ENCODE measurements at places on chromosomes 16 and 17.
A peak's percentile ranks its signal among the peaks of the same experiment; 100 is the strongest.

DNA sequence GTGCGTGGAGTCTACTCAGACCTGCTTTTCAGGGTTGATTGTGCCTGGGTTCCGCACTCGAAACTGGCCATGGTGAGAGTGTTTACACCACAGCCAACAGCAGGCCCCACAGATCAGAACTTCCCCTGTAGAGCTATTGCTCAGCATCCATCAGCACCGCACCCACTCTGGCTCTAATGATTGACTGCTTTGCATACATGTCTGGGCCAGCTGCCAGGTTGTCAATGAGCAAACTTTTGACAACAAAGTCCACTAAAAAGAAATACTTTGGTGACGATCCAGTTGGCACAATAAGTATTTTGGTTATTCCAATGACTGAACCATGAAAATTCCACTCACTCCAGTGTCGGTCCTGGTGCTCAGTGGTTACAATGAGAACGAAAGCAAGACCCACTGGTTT, 190.7 kb downstream of the FOXL1 start:
- DNase-seq: no peak

DNA sequence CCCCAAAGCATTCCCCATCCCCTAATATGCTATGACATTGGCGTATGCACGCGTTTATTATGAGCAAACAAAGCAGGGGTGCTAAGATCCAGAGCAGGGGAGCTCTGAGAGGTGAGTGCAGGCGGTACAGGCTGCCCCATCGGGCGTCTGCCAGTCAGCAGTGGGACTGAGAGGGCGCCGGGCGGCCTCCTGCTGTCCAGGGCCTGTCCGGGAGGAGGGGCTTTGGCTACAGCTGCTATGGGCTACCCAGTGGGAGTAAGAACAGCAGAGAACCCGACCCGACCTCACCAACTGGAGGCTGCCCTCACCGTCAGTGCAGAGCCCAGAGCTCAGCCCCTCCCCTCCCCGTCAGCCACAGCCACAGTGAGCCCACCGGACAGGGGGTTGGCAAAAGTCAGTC, 18.5 kb upstream of the AATK start:
- no peak for DNase-seq

DNA sequence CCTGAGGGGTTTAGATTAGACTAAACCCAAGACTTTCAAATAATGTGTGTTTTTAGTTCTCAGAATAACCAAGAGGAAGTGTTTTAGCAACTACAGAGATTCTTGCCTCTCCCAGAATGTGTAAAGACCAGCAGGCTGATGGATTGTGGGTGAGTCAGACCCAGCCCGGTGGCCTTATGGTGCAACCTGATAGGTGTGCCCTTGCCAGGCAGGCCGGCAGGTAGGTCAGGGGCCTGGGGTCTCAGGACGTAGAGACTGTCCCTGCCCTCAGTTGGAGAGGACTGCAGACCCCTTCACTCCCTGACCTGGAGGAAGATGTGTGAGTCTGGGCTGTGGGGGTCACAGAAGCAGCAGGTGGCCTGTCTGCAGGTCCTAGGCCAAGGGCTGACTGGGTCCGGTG, 47.2 kb upstream of the ACSF3 start:
- DNase-seq: no peak

DNA sequence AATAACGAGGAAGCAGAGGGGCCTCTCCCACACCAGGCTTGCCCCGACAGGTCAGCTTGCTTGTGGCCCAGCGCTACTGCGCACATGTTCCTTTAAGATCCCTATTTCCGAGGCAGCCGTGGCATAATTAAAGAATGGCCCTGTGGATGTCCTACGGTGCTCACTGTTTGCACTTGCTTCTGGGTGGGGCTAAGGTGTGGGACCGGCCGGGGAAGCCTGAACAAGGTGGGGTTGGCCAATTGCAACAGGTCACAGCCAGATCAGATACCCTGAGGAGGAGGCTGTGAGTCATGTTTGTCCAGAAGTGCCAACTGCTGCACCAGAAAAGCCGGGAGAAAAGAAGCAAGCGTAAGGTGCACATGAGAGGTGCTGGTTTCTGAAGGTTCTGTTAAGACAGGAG, 158.5 kb upstream of the CACNG5 start:
- DNase-seq: peak; percentile 49

DNA sequence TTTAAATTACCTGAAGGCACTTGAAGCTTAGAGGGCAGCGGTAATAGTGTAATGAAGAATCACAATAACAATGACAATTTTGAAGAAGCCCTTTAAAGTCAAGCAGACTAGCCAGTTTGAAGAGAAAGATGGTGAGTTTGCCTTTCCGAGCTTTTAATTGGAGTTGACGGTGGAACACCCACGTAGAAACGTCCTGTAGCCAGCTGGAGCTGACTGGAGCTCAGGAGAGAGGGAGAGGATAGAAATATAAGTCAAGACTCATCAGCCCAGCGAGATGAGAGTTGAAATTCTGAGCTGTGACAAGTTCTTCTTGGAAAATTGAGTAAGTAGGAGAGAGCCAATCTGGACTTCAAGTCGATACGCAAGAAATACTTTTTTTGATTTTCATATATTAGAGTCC, 91.7 kb upstream of the CACNG3 start:
- DNase-seq: no peak

Data from fibroblast of gingiva (primary cell).